ENCODE measurements at places on chromosomes 2 and 18. TPM values are rescaled to one million over a fixed set of nuclear protein-coding genes. Genes with fewer than 3 reads are reported as not detected.

DNA sequence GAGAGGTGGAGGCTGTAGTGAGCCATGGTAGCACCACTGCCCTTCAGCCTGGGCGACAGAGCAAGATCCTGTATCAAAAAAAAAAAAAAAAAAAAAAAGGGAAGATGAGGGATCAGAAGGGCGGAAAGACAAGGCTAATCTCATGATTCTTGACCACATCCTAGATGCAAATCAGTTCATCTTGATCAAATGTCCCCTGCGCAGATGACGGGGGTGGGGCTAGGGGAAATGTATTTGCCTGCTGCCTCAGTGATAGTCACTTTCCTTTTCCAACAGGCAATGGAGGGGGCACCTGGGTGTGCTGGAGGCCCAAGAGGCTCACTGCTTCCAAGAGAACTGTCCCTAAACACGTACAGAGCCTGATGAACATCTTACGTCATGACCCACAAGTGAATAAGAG lies 3.7 kb upstream of the EMILIN2 start:
- no peak for DNase-seq

DNA sequence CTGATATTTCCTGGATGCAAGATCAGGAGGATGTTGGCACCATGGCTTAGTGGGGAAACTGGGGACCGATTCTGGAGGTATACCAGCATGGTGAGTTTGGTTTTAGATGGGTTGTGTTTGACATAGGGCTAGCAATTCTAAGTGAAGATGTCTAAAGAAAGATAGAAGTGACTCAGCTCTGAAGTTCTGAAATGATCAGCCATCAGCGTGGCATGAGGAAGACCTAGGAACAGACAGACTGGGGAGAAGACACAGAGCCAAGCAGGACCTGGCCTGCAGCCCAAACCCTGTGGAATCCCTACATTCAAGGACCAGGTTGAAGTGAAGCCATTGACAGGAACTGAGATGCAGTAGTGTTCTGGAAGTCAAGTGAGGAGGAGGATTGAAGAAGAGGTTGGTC lies 39.8 kb downstream of the HRH4 start:
- DNase-seq, result no peak

The PLEKHH2 gene
- 32.3 TPM for total RNA-seq

The GULP1 gene
- total RNA-seq, result 15.1 TPM

DNA sequence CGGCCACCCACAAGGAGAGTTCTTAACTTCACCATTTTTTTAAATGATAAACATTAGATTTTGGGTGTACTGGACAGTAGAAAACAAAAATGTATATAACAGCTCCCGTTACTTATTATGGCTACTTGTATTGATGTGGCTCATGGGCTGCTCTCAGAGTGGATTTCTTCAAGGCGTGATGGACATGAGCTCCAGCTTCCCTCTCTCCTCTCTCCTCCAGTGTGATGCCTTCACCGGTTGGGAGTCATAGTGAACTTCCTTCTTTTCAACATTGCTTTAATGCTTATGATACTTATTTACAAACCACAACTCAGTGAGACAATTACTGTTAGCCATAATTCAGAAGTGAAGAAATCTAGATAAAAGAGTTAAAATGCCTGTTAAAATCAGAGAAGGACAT lies 515.2 kb downstream of the RNF144A start:
- DNase-seq, result no peak

DNA sequence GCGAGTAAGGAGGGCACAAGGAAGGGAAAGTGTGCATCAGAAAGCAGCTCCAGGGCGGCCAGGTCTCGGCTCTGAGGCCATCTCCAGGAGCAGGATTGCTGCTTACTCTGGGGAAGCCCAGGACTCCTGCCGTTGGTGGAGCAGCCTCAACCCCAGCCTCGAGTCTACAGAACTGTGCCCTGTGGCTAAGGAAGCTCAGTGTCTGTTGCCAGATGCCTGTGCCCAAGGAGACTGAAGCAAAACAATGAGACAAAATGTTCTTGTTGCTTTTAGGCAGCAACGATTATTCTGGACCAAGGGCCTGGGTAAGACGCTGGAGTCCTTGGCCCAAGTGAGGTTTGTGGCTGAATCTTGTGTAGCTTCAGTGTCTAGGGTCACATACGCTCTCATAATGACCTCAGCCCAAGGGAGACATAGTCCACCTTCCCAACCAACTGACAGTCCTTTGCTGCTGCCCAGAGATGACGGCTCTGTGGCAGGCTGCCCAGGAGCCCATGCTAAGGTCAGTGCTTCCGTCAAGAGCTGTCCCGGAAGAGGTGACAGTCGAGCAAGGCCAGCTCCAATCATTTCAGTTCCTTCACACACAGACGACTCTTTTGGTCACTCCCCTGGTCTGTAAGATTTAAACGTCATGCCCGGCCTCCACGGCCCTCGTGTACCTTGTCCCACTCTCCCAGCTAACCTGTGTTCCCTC lies 223.8 kb downstream of the TTC32 start:
- no peak for DNase-seq

DNA sequence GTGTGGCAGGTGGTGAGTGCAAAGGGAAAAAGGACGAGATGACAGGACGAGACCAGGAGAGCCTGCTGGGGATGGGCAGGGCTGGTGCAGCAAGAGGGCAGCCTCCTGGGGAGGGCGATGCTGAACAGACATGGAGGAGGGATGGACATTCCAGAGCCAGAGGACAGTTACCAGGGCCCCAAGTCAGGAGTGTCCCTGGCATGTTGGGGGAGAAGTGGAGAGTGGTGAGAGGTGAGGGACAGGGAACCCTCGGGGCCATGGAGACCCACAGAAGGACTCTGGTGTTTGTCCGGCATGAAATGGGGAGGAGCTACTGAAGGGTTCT lies 19.0 kb downstream of the MTERF4 start:
- no peak for DNase-seq

The ICOS gene
- not detected for total RNA-seq

DNA sequence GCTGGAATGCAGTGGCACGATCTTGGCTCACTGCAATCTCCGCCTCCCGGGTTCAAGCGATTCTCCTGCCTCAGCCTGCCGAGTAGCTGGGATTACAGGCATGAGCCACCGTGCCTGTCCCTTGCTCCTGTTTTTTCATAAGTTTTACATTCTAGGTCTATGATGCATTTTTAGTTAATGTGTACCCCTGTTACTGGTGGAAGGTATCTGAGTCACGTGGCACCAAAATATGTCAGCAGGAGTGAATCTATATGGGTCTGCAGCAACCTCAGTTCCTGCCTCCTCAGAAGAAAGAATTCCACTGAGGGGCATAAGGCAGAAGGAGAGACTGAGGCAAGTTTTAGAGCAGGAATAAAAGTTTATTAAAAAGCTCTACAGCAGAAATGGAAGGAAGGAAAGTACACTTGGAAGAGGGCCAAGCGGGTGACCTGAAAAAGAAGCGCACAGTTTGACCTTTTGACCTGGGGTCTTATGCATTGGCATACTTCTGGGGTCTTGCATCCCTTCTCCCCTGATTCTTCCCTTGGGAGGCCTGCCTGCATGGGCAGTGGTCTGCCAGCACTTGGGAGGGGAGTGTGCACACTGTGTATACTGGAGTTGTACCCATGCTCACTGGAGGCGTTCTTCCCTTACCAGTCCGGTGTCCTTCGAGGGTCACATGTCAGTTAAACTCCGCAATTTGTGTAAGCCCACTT lies 1.1 kb upstream of the MFSD2B start:
- no peak for DNase-seq

The GRP gene
- not detected for total RNA-seq

- no peak for DNase-seq
These were observed 1.8 kb upstream of the CCDC68 start for GRCh38 chr18:54961016-54961423.

DNA sequence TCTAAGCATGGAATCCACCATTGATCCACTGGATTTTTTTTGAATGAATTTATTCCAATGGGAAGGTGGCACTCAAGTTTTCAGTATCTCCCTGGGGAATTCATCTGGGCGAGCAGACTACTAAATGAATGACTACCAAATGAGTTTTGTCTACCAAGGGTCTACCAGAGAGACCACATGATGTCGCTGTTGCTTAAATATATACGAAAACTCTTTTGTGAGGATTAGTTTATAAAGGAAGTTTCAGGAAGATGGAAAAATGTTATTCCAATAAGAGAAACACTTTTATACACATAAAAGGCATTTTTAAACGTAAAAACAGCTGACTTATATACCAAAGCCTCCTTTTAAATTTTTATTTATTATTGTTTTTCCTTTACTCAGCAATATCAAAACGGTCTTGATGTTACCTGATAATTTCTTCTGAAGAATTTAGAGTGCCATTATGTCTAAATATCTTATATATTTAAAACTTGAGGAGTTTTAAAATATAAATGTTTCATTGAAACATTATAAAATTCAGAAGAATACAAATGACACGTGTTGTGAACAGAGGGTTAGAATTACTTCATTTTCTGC lies 139.7 kb downstream of the HRH4 start:
- DNase-seq, result no peak

The EVX2 gene
- not detected for total RNA-seq

The PER2 gene
- total RNA-seq, result 19.0 TPM

- DNase-seq, result no peak
These were observed 43.5 kb upstream of the NPAS2 start for GRCh38 chr2:100776445-100776844.

DNA sequence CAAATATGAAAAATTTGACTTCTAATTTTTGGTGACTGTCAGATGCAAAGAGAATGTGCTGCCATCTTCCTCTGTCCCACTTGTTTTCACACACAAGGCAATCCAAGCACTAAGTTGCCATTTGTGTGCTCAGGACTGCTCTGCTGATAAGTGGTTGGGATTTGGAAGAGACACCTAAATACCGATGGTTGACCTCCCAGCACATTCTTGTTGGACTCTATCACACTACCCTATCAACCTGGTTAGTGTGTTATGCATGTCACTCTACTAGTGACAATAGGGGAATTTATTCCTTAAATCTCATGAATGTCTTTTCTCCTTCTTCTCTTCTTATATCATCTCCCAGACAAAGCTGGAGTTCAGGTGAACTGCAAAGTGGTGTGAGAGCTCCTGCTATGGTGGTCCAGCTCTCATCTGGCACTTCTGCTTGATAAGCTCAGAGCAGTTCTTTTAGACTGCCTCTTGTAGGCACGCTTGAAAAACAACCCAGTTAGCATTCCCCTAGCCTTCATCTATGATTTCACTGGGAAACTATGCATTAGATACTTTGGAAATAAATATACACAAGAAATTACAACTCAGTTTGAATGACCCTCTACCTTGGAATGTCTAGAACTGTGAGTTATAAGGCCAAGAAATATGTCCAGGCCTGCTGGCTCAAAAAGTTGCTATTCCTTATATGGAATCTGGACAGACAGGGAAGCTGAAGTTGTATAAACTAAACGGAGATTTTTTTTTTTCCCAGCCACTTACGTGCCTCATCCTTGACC lies 404.8 kb downstream of the MEIS1 start:
- no peak for DNase-seq

DNA sequence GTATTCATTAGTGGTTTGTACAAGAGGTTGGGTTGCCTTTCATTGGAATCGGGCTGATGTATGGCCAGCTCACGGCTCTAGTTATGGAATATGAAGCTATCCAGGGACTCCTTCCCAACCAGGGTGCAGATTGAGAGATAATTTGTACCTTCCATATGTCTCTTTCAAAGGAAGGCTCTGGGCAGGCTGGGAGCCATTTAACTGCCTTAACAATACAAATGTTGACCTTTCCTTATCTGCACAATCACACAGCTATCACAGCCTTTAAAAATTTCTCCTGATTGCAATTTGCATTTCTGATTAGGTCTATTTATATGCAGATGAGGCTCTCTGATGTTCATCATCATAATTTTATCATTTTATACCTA lies 58.7 kb downstream of the MYO3B start:
- DNase-seq, result no peak

The TUBA3E gene
- not detected for total RNA-seq

The RAX gene
- total RNA-seq, result not detected

DNA sequence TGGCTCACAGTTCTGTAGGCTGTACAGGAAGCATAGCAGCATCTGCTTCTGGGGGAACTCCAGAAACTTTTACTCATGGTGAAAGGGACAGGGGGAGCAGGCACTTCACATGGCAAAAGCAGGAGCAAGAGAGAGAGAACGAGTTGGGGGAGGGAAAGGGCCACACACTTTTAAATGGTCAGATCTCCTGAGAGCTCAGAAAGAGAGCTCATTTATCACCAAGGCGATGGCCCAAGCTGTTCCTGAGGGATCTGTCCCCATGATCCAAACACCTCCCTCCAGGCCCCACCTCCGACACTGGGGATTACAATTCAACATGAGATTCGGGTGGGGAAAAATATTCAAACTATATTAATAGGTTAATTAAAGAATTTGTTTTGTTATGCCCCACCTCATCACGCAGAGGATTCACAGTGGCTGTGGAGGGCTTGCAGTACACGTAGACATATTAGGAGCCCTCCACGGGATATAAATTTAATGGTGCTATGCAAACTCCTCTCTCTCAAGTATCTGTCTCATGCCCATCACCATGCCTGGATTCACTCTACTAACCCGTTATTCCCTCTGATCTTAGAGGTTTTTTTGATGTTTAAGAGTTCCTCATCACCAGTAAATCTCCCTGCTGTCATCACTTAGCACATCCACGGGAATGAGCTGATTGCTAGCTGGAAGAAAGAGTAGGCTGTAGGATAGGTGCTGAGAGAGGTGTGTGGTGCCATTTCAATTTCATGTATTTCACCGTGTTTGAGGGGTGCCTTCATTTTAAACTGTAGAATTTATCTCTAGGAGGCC lies 84.5 kb upstream of the ARHGAP28 start:
- DNase-seq, result no peak

- DNase-seq, result no peak
These were observed 57.1 kb upstream of the CYTIP start for GRCh38 chr2:157501026-157501425.

- DNase-seq, result no peak
These were observed 3.0 kb downstream of the CYB5A start for GRCh38 chr18:74288730-74289129.

The IGFBP5 gene
- 491 TPM for total RNA-seq

The CXCR1 gene
- total RNA-seq, result 0.65 TPM

GRCh38 chr2:191870744-191871143 lies 23.9 kb upstream of the CAVIN2 start:
- no peak for DNase-seq

- no peak for DNase-seq
These were observed 86.0 kb downstream of the DGKD start for GRCh38 chr2:233440314-233440713.

DNA sequence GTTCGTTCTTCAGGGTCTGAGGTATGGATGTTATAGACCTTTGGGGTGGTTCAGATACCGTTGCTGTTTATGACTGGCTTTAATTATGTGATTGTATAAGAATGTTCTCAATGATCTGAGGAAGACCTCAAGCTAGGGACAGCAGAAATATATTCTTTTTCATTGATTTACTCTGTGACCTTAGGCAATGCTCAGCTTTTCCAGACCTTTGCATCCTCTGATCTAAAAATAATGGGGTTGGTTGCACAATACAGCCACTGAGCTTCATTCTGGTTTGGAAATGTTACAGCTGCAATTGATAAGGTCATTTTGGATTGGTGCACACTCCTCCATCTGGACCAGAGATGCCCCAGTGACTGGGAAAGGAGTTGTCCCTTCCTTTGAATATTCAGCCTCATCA lies 17.2 kb upstream of the CABYR start:
- DNase-seq, result no peak

The GALNT3 gene
- 1.3 TPM for total RNA-seq

The ALLC gene
- total RNA-seq, result not detected

The ANKRD30BL gene
- not detected for total RNA-seq

The CYP27A1 gene
- total RNA-seq, result 32.3 TPM

Data from omental fat pad (tissue), 4 donors.